ENCODE measurements at places on chromosomes 7 and 10.

- DNase-seq, result no peak
Measured at GRCh38 chr7:5324961-5325360, 42.2 kb downstream of the SLC29A4 start.

GRCh38 chr7:31688996-31689395 is 2.0 kb downstream of the PPP1R17 start:
- no peak for DNase-seq

GRCh38 chr7:100629117-100629716 is 12.1 kb downstream of the TFR2 start:
- peak; percentile 38 for DNase-seq

- DNase-seq, result no peak
Measured at GRCh38 chr7:66145400-66146104, 30.9 kb downstream of the CRCP start.
